ENCODE measurements at places on chromosomes 2 and 18. TPM values are rescaled to one million over a fixed set of nuclear protein-coding genes. Genes with fewer than 3 reads are reported as not detected.
A peak's percentile ranks its signal among the peaks of the same experiment; 100 is the strongest.

Gene EPHA4
- 12.3 TPM for polyA plus RNA-seq

- peaks cover 8% of the 10 kb centered on the region for H3K4me1 ChIP-seq
- no peak overlapping the region for H3K27ac ChIP-seq
- no peak overlapping the region for H3K4me3 ChIP-seq
- H3K27me3 ChIP-seq: peaks cover 10% of the 10 kb centered on the region
- H3K36me3 ChIP-seq: no peaks in the 10 kb centered on the region
- DNase-seq: no peak
Measured at GRCh38 chr2:71045865-71046548, 22.4 kb upstream of the NAGK start.

DNA sequence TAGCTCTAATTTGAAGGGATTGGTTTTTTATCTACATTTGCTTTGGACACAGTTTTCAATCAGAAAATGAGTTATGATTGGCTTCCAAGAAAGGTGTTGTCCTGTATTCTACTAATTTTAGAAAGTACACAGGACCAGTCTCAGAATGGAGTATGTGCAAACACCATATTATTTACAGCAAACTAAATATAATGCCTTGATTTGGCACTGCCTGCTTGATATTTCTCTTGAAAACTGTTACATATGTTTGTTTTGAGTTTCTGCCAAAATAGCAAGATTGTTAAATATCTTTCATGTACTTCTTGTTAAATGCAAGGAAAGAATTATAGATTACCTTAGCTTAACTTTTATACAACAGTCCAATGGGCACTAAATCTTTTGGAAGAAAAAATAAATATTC is 694.9 kb downstream of the KCNJ3 start:
- H3K27me3 ChIP-seq: no peaks in the 10 kb centered on the region
- DNase-seq: no peak
- no peak overlapping the region for H3K4me3 ChIP-seq
- no peaks in the 10 kb centered on the region for H3K36me3 ChIP-seq
- H3K4me1 ChIP-seq: no peaks in the 10 kb centered on the region
- H3K27ac ChIP-seq: no peak overlapping the region

DNA sequence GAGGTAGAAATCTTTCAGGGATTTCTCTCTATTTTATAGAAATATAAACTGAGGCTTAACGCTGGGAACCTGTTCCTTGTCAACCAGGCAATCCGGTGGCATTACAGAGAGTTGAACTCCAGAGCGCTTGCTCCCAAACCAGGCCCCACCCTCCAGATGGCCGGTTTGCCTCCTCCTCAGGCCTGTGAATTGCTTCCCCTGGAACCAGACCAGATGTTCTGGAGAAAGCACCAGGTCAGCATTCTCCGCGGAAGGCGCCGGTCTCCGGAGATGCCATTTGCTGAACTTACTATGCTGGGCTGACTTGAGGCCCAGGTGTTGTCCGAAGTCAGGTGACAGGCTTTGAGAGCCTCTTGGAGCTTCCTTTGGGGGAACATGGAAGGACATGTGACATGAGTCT is 17.2 kb downstream of the TNP1 start:
- peaks cover 21% of the 10 kb centered on the region for H3K4me1 ChIP-seq
- no peak overlapping the region for H3K4me3 ChIP-seq
- H3K27me3 ChIP-seq: no peaks in the 10 kb centered on the region
- no peaks in the 10 kb centered on the region for H3K36me3 ChIP-seq
- DNase-seq: peak; percentile 53

Gene KCMF1
- polyA plus RNA-seq: 39.4 TPM

DNA sequence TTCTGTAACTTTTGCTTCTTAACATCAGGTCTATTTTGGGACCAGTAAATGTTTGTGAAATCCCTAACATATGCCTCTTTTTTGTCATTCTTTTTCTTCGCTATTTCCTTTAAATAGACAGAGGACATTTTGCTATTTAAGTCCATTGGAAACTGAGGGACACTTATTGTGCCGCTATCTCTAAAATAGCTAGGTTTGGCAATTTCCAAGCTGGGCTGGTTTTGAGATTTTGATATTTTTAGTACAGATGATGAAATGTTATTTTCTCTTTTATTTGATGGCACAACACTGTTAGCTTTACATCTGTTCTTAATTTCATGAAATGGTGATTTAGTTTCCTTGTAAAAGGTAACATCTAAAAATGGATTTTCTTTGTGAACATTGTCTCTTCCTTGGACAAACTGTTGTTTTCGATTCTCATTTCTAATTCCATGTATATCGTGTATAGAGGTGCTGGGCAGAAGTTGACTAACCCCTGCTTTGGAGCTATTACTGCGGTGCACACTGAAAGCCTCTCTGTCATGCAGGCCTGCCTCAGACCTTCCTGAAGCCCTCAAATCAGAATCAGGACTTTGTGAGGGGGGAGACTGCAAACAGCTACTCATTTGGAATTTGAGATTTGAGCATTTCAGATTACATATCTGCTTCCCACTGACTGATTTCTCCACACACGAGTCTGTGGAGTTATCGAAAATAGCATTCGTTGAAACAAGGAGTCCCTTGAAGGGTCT is 594 bp downstream of the RAD51AP2 start:
- DNase-seq: no peak
- peaks cover 8% of the 10 kb centered on the region for H3K4me1 ChIP-seq
- peak overlapping the region; percentile 74 for H3K27ac ChIP-seq
- H3K27me3 ChIP-seq: no peaks in the 10 kb centered on the region
- peak overlapping the region; percentile 18 for H3K4me3 ChIP-seq

Gene RMDN2
- polyA plus RNA-seq: 4.4 TPM

DNA sequence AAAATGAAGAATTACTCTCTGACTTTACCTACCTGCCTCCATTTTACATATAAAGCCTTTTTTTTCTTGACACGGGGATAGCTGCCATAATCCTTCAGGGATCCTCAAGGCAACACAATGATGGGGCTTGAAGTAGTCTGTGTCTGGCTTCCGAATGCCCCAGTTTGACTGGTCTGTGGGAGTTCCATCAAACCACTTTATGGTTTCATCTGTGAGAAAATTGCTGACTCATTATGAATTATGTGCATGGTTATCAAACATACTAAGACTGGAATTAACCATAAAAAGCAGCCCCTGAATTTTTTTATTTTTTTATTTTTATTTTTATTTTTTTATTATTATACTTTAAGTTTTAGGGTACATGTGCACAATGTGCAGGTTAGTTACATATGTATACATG is 117.5 kb downstream of the PLA2R1 start:
- H3K27me3 ChIP-seq: no peaks in the 10 kb centered on the region
- no peak overlapping the region for H3K4me3 ChIP-seq
- no peak for DNase-seq
- H3K27ac ChIP-seq: no peak overlapping the region
- H3K4me1 ChIP-seq: peaks cover 16% of the 10 kb centered on the region

GRCh38 chr18:39730606-39731005 is 2165.0 kb upstream of the CELF4 start:
- H3K36me3 ChIP-seq: no peaks in the 10 kb centered on the region
- no peak overlapping the region for H3K27ac ChIP-seq
- no peaks in the 10 kb centered on the region for H3K27me3 ChIP-seq
- H3K4me3 ChIP-seq: no peak overlapping the region
- no peak for DNase-seq
- H3K4me1 ChIP-seq: no peaks in the 10 kb centered on the region

Gene PGAP1
- 0.99 TPM for polyA plus RNA-seq

Data from heart right ventricle (tissue), 16 donors.